HepG2 (cell line): ENCODE measurements at places on chromosomes 5 and 9.

DNA sequence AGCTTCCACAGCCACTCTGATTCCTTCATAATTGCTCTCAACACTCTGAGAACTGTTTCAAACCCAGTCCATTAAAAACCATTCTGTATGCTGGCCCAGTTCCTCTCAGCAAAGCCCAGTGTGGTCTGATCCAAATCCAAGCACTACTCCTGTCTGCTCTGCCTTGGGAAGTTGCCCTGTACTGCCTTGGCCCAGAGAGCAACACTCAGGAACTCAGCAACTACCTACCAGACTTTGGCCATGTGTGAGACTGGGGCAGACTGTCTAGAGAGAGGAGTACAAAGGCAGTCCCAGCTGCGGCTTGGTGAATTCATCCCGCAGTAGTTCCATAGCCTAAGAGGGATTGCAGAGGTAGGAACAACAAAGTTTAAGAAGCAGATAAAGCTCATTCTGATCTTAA is 214.4 kb downstream of the MCTP1 start:
- DNase-seq: no peak

DNA sequence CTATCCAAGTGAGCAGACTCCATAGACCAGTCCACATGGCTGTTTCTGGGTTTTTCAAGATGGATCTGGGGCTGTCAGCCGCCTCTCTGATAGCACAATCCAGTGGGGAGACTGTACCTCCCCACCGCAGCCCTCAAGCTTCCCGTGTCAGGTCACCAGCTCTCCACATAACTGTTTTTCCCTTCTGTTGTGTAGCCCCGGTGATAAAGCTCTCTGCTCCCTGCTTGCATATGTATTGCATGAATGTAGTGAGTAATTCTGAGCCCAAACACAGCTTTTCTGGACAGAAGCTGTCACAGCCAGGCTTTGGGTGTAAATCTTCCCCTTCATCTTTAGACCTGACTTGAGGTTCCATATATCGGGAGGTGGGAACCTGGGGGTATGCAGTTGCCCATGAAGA is 23.1 kb upstream of the CFAP157 start:
- no peak for DNase-seq

- peak; percentile 39 for DNase-seq
These were observed 64.9 kb upstream of the STK32A start for GRCh38 chr5:147169901-147170300.

GRCh38 chr5:111254613-111255012 is 30.4 kb downstream of the CAMK4 start:
- DNase-seq: no peak

- no peak for DNase-seq
These were observed 31.5 kb downstream of the AOPEP start for GRCh38 chr9:94758031-94758430.

GRCh38 chr5:39800042-39800601 is 375.3 kb upstream of the DAB2 start:
- DNase-seq: no peak
